ENCODE measurements at places on chromosomes 1 and 21.

DNA sequence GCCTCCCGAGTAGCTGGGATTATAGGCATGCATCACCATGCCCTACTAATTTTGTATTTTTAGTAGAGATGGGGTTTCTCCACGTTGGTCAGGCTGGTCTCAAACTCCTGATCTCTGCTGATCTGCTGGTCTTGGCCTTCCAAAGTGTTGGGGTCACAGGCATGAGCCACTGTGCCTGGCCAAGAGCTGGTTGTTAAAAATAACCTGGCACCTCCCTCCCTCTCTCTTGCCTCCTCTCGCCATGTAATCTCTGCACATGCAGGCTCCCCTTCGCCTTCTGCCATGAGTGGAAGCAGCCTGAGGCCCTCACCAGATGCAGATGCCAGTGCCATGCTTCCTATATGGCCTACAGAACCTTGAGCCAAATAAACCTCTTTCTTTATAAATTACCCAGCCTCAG is 74.7 kb upstream of the TLR5 start:
- DNase-seq, result no peak

DNA sequence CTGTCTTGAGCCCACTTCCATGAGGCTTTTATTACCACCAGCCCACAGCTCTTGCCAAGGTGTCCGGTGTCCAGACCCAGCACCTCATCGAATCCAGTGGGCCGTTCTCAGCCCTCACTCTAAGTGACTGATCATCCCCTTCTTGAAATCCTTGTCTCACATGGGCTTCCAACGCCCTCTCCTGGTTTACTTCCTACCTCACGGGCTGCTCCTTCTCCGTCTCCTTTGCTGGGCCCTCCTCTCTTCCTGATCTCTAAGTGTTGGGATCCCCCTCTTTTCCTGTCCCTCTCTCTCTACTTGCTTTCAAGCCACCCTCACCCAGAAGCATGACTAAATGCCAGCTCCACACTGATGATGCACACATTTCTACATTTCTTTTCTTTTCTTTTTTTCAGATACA is 9.0 kb upstream of the RHBG start:
- no peak for DNase-seq

DNA sequence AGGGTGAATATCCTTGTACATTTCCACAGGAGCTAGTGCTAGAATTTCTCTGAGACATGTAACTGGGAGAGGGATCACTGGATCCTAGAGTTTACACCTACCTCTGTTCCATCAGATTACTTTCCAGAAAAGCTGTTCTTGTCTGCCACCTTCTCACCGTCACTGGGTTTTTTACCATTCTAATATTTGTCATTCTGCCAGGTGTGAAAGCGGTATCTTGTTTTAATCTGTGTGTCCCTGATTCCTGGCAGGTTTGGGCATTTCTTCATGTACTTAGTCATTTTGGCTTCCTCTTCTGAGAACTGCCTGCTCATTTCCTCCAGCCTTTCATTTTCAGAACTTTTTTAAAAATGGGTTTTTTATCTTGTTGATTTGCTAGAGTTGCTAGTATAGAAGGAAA is 5.1 kb downstream of the PMF1 start:
- no peak for DNase-seq

DNA sequence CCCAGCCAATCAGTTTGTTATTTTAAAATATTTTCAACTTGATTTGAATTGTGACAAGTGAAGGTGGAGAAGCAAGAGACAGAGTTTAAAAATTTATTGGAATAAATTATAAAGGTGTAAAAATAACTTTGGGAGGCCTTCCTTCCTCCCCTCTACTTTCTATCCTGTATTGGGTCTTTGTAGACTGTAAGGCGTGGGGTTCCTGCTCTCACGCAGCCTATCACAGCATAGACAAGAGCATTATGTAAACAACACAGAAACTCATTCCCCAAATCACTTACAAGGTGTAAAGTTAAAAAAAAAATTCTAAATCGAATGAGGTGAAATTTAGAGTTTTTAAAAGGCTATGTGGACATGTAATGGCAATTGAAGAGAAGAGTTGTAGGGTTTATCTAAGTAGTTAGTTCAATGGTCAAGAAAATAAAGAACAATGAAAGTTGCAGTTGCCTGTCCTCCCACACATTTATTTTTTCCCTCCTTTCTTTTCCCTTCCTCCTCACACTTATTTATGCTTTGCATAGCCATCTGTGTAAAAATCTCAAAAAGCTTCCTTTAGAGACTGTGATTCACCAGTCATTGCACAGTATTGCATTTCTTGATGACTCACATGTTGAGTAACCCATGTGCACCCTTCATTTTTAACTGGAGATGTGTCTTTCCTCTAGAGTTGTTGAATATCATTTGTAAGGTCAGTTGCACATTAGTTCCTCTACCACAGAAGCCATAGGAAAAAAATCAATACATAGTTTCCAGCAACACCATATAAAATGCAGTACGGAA is 242.2 kb downstream of the PTPRC start:
- no peak for DNase-seq

DNA sequence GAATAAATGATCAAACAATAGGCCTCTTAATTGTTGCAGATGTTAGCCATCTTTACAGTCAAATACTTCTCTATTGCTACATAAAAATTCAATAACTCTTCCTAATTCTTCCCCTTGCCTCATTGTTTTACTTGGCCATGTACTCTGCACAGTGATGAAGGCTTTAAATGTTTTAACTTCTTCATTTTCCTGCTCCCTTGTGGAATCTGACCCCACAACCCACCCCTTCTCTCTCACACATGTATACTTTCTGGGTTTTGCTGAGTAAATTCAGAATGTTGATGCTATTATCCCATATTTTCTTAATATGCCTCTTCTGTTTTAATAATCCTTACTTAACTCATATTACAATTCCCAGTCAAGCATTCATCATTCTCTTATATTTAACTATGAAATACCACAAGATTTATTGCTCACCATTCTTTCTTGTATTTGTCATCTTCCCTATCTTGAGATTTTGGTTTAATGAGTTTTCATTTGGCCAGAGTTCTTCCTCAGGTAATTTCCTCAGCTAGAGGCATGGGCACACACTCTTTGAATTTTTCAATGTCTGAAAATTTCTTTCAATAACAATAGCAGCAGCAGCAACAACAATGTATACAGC is 327.8 kb upstream of the USP24 start:
- DNase-seq, result no peak

DNA sequence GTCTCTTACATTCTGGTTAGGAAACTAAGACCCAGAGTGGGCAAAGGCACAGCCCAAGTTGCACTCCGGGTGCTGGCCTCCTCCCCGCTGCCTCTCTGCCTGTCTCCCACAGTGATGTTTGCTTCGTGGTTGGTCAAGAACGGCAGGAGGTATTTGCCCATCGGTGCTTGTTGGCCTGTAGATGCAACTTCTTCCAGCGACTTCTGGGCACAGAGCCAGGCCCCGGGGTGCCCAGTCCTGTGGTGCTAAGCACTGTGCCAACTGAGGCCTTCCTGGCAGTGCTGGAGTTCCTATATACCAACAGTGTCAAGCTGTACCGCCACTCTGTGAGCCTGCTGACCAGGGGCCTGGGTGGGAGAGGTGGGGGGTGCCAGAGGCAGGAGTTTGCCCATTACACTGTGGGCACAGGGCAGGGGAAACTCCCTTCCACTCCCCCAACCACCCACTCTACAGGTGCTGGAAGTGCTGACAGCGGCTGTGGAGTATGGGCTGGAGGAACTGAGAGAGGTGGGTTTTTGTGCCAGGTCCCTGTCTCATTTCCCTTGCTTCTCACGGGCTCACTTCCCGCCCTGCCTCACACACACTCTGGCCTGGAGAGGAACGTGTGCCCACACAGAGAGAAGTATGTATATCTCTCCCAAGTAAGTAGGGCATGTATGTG is 1.9 kb downstream of the BTBD19 start:
- DNase-seq, result no peak

- DNase-seq, result no peak
Observed at GRCh38 chr21:42058631-42059111, 12.4 kb upstream of the UMODL1 start.

DNA sequence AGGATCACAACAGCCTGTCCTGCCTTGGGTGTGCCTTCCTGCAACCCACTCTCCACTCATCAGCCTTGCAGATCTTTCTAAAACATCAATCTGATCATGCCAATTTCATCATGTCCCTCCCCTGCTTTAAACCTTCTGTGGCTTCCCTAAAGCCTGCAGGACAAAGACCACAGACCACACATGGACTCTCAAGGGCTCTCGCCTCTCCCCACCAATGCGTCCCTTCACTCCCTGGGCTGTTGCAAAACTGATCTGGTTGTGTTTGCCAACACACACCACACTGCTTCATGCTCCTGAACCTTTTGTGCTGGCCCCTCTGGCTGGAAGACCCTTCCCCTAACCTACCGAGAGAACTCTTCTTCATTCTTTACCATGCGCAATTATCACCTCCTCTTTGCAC is 72.4 kb downstream of the ITPKB start:
- no peak for DNase-seq

DNA sequence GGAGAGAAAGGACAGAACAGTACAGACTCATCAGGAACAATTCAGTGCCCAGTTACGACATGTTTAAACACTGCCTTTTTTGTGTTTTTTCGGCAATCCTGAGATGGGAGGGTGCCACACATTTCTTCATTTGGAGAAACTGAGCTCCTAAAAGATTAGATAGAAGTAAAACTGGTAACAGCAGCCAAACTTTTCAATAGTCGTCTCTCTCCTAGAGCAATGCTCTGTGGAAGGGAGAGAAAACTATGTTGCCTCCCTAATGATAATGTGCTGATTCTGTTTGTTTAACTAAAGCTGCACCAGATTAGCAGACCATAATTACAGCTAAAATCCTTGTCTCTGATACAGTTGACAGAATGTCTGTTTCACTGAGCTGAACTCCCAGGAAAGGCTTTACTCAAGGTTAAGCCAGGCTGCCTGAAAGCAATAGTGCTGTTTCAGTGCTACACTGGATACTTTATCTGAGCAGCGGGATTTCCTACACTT is 76.2 kb upstream of the CXADR start:
- DNase-seq, result no peak

DNA sequence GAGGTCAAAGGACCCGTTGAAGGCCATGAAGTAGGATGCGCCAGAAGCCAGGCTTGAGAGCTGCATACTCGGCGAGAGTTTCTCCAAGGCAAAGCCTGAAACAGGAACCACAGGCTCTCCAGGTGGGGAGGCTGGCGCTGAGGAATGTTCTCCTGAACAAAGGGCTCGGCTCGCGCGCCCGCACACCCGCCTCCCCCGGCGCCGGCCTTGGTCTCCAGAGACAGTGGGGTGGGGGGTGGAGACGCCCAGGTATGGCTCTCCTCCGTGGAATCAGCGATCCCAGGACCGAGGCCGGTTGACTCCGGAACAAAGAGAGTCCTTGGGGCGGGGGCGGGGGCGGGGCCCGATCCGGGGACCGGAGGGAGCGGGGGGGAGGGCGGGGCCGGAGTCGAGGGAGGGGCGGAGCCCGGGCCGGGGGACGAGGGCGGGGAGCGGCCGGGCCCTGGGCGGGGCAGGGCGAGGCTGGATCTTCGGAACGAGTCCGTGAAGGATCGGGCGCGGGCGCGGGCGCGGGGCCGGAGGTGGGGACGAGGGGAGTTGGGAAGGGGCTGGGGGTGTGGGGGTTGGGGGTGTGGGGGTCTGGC is 85.0 kb downstream of the NKAIN1 start:
- no peak for DNase-seq

GRCh38 chr1:904310-904950 is 19.3 kb upstream of the SAMD11 start:
- DNase-seq, result no peak

- no peak for DNase-seq
Observed at GRCh38 chr1:89069951-89070350, 4.9 kb upstream of the GBP1 start.

DNA sequence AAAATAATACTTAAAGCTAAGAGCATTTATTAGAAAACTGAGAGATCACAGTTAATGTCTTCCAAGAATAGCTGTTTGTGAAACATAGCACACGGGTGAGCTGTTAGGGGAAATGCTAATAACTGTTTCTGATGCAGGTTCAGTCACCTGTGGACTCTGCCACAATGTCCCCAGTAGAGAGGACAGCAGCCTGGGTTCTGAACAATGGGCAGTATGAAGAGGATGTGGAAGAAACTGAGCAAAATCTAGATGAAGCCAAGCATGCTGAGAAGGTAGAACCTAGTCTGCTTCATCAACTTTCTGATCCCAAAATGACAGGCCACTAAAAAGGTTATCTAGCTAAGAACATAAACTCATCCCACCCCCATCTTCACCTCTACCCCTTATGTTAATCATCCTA is 32.6 kb downstream of the CLEC20A start:
- no peak for DNase-seq

DNA sequence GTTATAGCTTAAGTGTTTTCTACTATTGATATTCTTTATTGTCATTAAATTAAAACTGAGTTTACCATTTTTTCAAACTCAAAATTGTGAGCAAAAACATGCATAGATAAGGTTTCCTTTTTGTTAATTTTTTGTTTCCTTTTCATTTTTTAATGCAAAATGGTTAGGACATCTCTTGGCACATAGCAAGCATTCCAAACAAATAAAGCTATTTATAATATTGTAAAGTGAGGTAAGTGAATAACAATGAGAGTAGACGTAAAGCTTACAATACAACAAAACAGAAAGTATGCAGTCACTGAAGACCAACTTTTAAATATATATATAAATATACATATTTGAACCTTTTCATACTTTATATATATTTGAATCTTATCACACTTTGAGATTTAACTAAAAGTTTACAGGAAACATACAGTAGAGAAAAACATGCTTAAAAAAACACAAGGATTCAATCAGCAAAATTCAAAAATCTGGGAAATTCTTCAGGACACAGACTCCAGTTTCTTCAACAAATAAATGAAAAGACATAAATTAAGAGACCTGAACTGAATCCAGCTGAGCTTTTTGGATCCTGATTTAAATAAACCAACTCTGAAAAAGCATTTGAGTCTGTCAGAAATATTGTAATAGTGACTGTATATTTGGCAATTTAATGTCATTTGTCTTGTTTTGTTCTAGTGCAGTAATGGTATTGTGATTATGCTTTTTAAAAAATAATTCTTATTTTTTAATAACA is 67.5 kb upstream of the SAMSN1 start:
- DNase-seq, result no peak

GRCh38 chr1:240539769-240540414 is 72.1 kb downstream of the GREM2 start:
- no peak for DNase-seq

- DNase-seq, result no peak
Observed at GRCh38 chr1:162905174-162906158, 44.5 kb upstream of the CCDC190 start.

Data from left renal cortex interstitium (tissue), 4 donors.